ENCODE measurements at places on chromosomes 12 and 14.

DNA sequence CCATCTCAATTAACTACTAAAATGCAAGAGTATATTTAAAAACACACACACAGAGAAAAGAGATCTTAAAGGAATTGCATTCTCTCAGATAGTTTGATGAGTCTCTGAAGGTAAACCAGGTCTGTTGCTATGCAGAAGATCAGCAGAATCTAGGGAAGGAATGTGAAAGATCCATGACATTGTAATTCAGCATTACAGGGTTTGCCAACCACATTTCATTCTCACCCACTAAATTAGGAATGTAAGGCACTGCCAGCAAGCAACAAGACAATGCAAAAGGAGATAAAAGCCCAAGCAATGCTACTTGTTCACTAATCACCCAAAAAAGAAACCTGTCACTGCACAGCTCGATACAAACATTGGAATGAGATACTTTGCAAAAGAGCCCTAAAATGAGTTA, 106.3 kb downstream of the LRIG3 start:
- DNase-seq, result no peak

- no peak for DNase-seq
Measured at GRCh38 chr12:56877195-56878009, 56.8 kb downstream of the SDR9C7 start.

GRCh38 chr12:54725233-54725843, 77.2 kb upstream of the DCD start:
- no peak for DNase-seq

GRCh38 chr12:81128930-81129554, 51.2 kb downstream of the ACSS3 start:
- DNase-seq, result no peak

GRCh38 chr14:103164779-103165178, 41.5 kb downstream of the TNFAIP2 start:
- DNase-seq, result no peak

GRCh38 chr14:26589925-26590324, 7.9 kb downstream of the NOVA1 start:
- no peak for DNase-seq

GRCh38 chr12:103810111-103810510, 30.9 kb downstream of the NT5DC3 start:
- DNase-seq, result no peak

GRCh38 chr12:106070611-106071010, 68.1 kb downstream of the NUAK1 start:
- no peak for DNase-seq

DNA sequence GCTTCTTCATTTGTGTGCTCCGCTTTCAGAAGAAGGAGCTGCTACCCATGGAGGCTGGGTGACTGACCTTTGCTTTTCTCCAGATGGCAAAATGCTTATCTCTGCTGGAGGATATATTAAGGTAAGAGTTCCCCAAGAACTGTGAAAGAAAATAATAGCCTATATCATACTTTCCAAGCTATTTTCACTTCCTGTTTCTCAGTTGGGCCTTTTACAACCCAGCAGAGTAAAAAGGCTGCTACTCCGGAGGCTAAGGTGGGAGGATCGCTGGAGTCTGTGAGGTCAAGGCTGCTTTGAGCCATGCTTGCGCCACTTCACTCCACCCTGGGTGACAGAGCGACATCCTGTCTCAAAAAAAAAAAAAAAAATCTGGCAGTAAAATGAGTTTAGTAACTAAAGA, 82.1 kb downstream of the APAF1 start:
- DNase-seq, result no peak

GRCh38 chr12:52585946-52586345, 12.3 kb upstream of the KRT74 start:
- no peak for DNase-seq

GRCh38 chr12:14313379-14314138, 51.9 kb upstream of the ATF7IP start:
- no peak for DNase-seq

DNA sequence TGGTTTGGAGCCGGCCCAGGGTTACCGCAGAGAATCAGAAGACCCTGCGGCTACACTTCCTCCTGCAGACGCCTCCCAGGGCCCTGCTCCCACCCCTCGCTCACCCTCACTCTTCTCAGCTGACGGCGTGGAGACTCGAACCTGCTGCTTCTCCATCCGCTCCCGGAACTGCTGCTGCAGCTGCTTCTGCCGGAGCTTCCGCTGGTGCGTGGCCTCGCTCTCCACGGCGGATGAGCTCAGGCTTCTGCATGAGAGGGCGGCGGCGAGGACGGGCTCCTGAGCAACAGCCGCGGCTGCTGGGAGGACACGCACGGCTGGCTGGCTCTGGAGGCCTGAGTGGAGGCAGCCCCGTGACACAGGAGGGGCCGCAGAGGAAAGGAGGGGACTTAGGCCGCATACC, 33.3 kb downstream of the RAD52 start:
- DNase-seq, result no peak

Data from T-helper 17 cell (primary cell).